ENCODE measurements at places on chromosomes 5 and 9.

DNA sequence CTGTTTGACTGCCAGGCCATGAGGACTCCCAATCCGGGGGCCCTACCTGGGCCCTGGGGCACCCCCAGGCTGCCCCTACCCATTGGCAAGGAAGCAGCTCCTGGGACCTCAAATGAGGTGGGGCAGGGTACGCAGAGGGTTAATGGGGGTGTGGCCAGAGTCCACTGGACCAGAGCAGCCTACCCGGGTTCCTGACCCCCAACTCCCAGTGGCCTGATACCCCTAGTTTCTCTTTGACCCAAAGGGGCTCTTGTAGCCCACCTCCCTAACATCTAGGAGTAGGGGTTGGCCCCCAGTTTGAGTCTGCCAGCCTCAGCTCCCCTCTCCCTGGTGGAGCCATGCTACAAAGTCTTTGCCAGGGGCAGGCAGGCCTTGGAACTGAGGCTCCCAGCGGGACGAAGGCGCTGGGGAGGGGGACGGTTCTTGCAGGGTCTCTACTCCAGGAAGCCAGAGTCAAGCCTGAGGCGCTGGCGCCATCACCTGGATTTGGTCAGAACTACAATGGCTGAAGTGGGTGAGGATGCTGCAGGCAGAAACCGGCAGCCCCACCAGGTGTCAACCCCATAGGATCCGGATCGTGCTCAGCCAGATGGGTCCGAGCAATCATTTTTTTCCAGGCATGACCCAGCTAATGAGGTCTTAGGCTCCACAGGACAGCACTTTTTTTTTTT, 8.4 kb upstream of the CERCAM start:
- DNase-seq, result peak; percentile 60

- DNase-seq, result no peak
Observed at GRCh38 chr5:39146831-39147540, 72.4 kb downstream of the FYB1 start.

GRCh38 chr5:179404321-179405053, 59.2 kb upstream of the ADAMTS2 start:
- no peak for DNase-seq

GRCh38 chr9:91234523-91234922, 127.2 kb downstream of the AUH start:
- no peak for DNase-seq

GRCh38 chr5:108148715-108149139, 233.2 kb downstream of the FBXL17 start:
- peak; percentile 7 for DNase-seq

GRCh38 chr5:124683917-124684555, 62.4 kb downstream of the ZNF608 start:
- DNase-seq, result no peak

DNA sequence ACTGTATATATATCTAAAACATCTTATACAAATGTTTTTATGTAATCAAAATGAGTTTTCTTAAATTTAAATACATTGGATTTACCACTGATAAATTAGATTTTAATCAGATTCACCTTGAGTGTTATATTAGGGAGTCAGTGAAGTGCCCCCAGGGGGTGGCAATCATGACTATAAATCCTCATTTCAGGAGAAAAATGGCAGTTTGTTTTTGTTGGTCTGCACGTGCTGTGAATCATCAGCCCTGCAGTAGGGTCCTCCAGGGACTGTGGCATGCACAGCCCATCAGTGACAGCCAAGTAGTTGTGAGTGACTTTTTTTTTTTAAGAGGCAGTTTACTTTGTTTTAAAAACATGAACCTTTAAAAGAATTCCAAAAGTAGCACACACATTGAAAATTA, 65.2 kb downstream of the ZSWIM6 start:
- DNase-seq, result peak; percentile 5

- DNase-seq, result no peak
Observed at GRCh38 chr5:55064523-55064922, 37.9 kb upstream of the GZMA start.

GRCh38 chr5:109878887-109879286, 189.2 kb downstream of the MAN2A1 start:
- no peak for DNase-seq

DNA sequence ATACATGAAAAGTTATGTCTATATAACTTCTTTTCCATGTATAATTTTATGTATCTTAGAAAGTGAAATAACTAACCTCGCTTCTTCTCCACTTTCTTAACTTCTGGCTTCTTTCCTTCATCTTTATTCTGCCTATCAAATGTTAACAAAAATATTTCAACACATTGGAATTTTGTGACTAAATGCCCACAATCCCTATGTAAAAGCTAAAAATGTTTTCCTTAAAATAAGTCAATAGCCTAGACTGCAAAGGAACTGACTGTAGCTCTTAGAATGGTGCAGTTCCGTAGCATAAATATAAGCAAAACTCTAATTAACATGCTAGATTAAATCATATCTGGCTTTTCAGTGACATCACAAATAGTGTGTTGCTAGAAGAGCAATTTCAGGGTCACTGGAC, 40.9 kb downstream of the PSIP1 start:
- no peak for DNase-seq

All from common myeloid progenitor, CD34-positive (primary cell).